HEK293T (cell line): ENCODE measurements at places on chromosomes 7 and 10.

- no peak for DNase-seq
Measured at GRCh38 chr10:1538121-1538520, 199.2 kb downstream of the ADARB2 start.

GRCh38 chr7:13107291-13107690 is 419.9 kb downstream of the ARL4A start:
- no peak for DNase-seq

DNA sequence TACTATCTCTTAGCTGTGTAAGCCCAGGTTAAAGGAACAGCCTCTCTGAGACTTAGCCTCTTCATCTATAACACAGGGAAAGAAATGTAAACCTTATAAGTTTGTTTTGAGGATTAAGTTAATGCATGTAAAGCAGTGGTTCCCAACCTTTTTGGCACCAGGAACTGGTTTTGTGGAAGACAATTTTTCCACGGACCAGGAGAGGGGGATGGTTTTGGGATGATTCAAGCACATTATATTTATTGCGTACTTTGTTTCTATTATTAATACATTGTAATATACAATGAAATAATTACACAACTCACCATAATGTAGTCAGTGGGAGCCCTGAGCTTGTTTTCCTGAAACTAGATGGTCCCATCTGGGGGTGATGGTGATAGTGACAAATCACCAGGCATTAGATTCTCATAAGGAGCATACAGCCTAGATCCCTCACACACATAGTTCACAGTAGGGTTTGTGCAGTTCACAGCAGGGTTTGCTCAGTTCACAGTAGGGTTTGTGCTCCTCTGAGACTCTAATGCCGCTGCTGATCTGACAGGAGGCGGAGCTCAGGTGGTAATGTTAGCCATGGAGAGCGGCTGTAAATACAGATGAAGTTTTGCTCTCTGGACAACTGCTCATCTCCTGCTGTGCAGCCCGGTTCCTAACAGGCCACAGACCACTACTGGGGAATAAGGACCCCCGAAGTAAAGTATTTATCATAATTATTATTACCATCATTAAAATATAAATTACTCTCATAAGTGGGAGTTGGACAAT is 41.3 kb upstream of the ANK3 start:
- DNase-seq, result no peak

- DNase-seq, result no peak
Measured at GRCh38 chr7:16345979-16346958, 75.1 kb downstream of the CRPPA start.

DNA sequence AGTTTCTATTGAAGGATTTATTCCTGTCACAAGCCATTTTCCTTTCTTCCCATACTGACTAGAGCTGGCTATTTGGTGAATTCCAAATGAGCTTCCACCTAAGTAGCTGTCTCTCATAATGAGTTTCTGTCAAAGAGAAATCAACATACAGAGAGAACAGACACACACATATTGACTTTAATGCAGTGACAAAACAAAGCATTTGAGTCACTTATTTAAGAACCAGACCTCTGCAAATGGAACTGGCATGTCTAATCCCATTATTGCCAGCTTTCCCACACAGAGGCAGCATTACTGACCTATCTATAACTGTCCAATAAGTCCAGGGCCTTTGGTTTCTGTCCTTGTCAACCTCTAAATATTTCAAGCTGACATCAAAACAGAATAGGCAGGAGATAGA is 179.3 kb upstream of the CSTF2T start:
- DNase-seq, result no peak

DNA sequence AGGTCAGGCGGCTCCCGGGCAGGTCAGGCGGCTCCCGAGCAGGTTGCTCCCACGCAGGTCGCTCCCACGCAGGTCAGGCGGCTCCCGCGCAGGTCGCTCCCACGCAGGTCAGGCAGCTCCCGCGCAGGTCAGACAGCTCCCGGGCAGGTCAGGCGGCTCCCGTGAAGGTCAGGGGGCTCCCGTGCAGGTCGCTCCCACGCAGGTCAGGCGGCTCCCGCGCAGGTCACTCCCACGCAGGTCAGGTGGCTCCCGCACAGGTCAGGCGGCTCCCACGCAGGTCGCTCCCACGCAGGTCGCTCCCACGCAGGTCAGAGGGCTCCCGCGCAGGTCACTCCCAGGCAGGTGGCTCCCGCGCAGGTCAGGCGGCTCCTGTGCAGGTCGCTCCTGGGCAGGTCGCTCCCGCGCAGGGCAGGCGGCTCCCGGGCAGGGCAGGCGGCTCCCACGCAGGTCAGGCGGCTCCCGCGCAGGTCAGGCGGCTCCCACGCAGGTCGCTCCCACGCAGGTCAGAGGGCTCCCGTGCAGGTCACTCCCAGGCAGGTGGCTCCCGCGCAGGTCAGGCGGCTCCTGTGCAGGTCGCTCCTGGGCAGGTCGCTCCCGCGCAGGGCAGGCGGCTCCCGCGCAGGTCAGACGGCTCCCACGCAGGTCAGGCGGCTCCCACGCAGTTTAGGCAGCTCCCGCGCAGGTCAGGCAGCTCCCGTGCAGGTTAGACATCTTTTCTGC is 30.7 kb downstream of the PTPRN2 start:
- DNase-seq, result no peak

GRCh38 chr10:113665806-113666354 is 2.0 kb upstream of the NRAP start:
- DNase-seq, result no peak

- no peak for DNase-seq
Measured at GRCh38 chr10:50438049-50438936, 185.5 kb downstream of the SGMS1 start.

DNA sequence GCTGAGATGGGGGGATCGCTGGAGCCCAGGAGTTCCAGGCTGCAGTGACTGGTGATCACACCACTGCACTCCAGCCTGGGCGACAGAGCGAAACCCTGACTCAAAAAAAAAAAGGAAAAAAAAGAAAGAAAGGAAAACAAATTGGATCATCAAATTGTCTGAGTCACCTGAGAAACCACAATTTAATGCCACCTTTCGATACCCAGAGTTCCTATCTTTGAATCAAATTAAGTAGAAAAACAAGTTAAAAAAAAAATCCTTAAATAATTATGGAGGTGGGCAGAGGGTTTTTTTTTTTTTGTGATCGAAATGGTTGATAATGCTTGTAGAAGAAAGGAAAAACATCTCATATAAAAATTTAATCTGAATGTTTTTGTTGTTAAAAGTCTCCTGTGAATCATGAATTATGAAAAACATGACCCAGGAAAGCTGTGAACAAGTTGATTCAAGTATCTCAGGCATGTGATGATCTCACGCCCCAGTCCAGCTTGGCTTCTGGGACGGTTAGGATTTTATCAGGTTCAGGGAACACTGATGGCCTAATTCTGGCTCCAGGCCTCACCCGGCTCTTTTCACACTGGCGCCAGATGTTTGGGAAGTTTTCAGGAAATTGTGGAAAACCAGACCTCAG is 25.3 kb upstream of the CUX1 start:
- no peak for DNase-seq

DNA sequence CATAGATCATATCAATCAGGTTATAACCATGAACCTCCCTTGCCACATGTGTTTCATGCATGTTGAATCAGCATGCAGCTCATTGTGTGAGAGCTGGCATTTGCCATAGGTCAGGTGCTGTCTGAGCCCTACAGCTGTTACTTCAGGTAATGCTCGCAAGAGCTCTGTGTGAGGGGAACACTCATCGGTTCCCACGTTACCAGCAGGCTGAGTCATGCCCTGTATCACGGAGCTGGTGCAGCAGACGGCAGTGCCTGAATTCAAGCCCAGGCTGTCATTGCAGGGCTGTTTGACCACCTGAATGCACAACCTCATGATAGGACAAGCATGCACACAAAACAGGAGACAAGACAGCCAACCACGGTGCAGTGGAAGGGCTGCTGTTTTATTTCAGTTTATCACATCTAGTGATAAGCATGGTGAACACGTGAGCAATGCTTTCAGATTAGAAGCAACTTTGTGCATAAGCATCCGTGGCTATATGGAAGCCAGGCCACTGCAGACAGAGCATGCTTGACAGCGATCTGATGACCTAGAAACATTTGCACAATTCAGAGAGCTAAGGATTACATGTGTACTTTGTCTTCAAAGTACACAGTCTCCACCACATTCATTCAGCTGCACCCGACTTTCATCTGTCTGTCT is 56.4 kb upstream of the PFKP start:
- DNase-seq, result no peak

DNA sequence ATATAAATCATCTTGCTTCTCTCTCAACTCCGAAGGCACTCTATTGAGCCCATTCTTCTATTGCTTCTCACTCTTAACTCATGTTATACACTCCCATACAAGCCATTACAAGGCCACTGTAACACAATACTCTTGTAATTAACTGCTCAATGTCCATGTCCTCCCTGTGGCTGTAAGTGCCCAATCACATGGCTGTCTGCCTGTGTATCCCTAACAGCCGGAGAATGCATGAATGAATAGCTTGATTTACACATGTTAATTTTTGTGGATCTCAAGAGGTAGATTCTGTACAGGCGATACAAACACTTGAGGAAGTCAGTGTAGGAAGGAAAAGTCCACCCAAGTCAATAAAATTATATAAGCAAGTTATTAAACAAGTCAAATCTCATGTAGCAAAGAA is 215.6 kb downstream of the DOCK4 start:
- peak; percentile 7 for DNase-seq

DNA sequence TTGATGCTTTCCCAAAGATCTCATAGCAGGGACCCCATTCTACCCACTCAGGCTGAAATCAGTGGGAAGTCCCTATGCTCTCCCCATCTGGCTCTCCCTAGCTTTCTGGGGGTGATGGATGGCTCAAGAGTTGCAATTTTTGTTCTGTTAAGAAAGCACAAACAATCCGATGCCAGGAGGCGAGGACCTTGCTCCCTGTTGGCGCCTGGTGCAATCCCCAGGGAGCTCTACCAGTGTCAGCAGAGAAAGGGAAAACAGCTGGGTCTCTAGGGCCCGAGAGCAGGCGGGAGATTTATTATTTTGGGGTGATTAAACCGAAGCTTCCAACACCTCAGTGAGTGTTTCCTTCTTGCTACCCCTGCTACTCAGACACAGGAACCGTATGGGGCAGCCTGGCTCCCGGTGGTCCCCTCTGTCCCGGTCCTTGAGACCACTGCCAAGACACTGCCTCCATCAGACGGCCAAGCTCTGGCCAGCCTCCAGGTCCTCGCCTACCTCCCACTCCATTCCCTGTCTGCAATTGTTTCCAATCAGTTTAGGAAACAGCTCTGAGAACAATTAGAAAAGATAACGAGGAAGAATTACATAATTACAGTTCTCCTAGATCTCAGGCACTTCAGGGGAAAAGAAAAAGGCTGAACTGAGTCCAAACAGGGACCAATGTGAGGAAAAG is 147.9 kb downstream of the PLXNA4 start:
- DNase-seq, result no peak

GRCh38 chr10:84333864-84334451 is 5.6 kb downstream of the CCSER2 start:
- no peak for DNase-seq

DNA sequence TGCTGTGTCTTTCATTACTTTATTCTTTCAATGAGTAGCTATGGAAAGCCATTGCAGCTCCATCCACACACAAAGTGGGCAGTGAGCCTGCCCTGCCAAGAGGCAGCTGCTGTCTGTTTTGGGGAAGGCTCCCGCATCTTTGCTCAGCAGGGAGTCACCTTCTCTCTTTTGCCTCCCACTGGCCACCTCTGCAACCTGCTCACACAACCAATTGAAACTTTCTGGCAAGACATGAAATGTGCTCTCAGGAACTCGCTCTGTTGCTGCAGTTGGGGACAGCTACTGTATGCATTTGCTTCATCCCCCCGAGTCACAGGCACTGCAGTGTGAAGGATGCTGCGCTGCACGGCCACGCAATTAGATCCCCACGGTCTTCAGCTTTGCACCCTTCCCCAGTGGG is 244.8 kb upstream of the NFE2L3 start:
- no peak for DNase-seq

- DNase-seq, result no peak
Measured at GRCh38 chr7:73936967-73937366, 76.0 kb downstream of the TMEM270 start.

DNA sequence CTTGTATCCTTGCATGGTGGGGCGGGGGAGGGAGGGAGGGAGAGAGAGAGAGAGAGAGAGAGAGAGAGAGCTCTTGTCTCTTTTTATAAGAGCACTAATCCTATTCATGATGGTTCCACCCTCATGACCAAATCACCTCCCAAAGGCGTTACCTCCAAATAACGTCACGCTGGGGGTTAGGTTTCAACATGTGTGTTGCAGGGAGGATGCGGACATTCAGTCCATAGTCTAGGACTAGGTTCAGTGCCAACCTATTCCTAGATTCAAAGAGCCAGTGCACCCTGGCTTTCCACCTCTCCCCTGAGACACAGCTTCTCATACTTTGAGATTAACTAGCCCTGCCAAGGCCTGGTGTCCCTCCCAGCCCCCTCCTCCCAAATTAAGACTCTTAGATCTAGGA is 123.0 kb downstream of the GRK5 start:
- DNase-seq, result no peak

DNA sequence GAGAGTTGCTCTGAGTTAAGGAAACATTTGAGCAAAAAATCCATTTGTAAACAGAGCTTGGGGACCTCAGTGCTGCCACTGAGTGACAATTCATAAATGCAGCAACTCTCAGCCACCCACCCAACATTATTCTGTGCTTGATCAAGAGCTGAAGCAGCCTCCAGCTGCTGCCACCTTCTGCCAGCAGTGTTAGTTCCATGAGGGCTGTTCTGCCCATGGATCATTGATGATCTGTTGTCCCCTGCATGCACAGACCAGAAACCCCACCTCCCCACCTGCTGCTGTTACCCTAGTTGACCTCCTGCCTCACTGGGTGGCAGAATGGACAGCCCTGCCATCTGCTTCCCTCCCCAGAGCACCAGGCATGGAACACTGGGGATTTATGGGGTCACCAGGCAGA is 305.4 kb downstream of the KCNMA1 start:
- no peak for DNase-seq

- no peak for DNase-seq
Measured at GRCh38 chr7:143016996-143017395, 9.9 kb downstream of the OR9A2 start.

DNA sequence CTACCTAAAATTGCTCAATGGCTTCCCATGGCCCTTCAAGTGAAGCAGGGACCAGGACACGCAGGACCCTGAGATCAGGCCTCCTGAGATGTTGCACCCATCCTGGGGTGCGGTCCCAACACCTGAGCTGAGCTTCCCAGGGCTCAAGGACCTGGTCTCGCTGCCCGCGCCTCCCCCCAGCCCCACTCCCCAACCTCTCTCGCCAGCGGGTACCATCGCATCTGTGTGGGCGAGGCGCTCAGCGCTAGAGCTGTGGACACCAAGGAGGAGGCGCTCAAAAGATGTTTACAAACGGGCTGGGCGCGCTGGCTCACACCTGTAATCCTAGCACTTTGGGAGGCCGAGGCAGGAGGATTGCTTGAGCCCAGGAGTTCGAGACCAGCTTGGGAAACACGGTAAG is 7.4 kb upstream of the CRYGN start:
- DNase-seq, result no peak

DNA sequence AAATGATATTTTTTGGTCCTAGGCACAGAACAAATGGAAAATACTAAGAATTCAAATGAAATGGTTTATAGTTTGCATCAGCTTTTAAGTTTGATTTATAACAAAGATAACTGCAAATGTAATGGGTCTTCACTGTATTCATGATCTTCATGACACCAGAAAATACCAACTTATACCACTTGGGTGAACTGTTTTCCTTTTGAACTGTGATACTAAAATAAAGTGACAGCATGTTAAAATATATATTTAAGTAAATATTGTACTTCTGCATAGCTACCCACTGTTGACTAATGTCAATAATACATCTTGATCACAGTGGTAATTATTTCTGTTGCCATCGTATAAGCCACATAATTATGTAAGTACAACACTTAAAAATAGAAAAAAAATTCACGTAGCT is 442.0 kb upstream of the ANKRD30A start:
- no peak for DNase-seq
